ENCODE measurements at places on chromosomes 5 and 9.

DNA sequence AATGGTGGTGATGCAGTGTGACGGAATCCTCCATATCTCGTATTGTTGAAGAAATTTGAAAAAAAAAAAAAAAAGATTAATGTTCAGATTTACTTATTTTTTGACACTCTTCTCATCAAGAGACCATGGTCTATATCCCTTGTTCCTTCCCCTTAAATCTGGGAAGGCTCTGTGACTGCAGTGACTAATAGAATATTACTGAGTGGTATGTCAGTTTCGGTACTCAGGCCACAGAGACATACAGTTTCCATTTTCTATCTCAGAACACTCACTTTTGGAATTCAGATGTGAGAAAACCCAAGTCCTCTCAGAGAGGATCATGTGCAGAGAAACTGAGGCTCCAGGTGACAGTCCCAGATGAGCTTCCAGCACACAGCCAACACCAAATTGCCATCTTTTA, 1193.5 kb downstream of the DTWD2 start:
- DNase-seq, result no peak

GRCh38 chr5:90144625-90145327, 264.8 kb downstream of the CETN3 start:
- DNase-seq, result peak; percentile 28

DNA sequence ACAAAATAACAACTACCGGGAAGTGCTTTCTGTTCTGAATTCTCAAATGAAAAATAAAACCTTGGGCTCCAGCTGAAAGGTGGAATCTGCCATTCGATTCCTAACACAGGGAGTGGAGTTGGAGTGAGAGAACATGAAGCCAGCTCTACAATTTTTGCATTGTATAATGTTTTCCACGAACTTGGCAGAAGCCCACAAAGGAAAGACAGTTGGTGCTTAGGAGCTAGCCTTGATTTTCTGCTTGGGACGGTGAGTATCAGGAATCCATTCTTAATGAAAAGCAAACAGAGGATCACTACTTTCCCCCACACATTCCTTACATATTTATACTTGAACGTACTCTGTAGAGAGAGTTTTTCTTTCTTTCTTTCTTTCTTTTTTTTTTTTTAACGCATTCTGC, 74.2 kb upstream of the FBXL7 start:
- DNase-seq, result peak; percentile 9

- DNase-seq, result no peak
These were observed 466 bp downstream of the SMC2 start for GRCh38 chr9:104094534-104095015.

- no peak for DNase-seq
These were observed 1.2 kb downstream of the RNF14 start for GRCh38 chr5:141969783-141970771.

- no peak for DNase-seq
These were observed 1.5 kb downstream of the FAM78A start for GRCh38 chr9:131274674-131275331.

DNA sequence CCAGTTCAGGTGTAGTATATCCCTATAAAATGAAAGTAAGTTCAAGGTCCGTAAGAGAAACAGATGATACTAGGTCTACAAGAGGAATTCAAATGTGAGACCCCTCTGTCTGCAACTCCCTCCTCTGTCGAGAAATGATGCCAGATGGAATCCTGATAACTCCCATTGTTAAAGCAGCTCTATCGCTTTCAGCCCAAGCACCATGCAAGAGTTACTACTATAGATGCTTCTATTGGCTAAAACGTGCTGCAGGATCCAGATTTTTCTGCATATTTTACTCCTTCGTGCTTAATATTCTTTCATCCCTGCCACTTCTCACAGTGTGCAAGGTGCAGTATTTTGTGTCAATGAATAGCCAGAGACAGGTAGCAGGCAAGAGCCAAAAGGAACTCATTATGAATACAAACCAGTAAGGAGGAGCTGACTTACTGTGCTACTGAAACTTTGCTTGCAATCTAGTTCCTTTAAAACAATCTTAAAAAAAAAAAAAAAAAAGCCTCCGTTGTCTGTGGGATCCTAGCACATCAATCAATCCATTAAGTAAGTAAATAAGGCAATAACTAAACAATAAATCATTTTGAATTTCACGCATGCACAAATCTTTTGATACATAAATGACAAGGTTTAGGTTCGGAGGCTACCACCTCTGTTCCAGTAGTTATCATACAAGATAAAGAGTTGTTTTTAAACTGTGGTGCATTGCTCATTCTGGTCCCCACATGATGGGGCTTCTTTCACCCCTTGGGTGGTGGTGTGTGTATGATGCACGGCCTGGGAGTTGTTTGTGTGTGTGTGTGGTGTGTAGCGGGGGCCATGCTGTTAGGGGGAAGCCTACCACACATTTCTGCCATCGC, 151.1 kb upstream of the MPDZ start:
- no peak for DNase-seq

- no peak for DNase-seq
These were observed 88.3 kb downstream of the NNT start for GRCh38 chr5:43691275-43691674.

- no peak for DNase-seq
These were observed 11.2 kb upstream of the CCDC152 start for GRCh38 chr5:42745426-42745825.

- DNase-seq, result no peak
These were observed 205.6 kb upstream of the ZNF608 start for GRCh38 chr5:124952079-124952478.

DNA sequence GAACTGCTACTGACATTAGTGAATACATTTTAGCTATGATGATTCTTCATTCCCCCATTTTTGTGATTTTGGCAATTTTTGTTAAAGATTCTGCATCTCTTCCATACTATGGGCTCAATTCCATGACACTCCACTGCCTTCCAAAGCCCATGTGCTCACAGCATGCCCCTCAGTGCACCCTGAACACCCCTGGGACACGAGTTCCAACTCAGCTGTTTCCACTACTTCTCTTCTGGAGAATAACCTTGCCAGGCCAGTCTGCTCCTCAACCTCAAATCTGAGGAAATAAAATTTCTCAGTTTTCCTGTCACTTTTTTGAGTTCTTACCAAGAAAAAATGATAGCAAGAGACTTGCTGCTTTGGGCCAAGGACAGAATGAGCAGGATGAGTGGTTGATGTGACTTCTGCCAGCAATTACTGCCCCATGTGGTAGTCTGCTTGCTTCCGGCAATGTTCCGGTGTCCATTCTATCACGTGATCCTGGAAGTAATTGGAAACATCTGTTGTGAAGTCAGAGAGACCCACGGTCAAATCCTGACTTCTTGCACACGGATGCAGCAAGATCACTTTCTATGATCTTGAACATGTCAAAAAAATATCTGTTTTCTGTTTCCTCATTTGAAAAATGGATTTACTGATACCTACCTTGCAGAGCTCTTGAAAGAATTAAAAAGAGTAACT, 58.3 kb downstream of the EGFLAM start:
- no peak for DNase-seq

DNA sequence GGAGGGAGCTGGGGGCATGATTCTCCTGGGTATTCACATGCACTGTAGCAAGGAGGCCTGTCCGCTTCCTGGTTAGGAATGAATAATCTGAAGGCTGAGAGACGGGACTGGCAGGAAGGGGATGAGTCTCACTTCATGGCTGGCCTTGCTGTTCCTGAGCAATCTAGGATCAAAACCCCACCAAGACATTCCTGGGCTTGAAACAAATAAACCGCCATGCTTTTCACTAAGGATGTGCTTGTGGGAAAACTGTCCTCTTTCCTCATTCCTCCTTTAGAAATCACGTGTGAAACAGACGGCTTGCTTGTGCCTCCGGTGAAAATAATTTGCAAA, 132.8 kb downstream of the MACROH2A1 start:
- DNase-seq, result no peak

- DNase-seq, result no peak
These were observed 29.0 kb upstream of the PAPPA start for GRCh38 chr9:116124472-116125040.

- no peak for DNase-seq
These were observed 180.2 kb downstream of the TRPM3 start for GRCh38 chr9:70941191-70941590.

DNA sequence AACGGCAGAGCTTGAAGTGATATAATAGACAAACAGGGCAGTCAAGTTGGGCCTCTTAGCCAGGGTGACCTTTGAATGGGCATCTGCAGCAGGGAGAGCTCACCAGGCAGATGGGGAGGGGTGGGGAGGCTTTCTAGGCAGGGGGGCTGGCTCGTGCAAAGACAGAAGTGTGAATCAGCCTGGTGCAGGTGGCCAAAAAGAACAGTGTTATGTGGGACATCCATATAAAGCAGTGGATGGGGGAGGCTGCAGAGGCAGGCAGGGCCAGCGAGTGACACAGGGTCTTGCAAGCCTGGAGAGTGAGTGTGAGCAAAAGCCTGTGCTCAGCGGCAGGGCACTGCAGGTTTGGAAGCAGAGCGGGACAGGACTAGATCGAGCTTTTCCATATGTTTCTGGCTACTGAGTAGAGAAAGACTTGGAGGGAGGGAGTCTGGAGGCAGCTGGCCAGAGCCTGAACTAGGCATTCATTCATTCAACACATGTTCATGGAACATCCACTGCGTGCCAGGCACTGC, 14.2 kb upstream of the TTLL11 start:
- DNase-seq, result no peak

GRCh38 chr9:121972501-121972981, 120.6 kb downstream of the TTLL11 start:
- DNase-seq, result no peak

GRCh38 chr5:10307206-10308148, at the start of gene CMBL:
TSS of gene CMBL (minus strand) at chr5:10307902. CDS start at chr5:10290762, 17,140 bp downstream.
- DNase-seq, result no peak

- peak; percentile 68 for DNase-seq
These were observed 51.9 kb upstream of the ZSWIM6 start for GRCh38 chr5:61280205-61280604.

DNA sequence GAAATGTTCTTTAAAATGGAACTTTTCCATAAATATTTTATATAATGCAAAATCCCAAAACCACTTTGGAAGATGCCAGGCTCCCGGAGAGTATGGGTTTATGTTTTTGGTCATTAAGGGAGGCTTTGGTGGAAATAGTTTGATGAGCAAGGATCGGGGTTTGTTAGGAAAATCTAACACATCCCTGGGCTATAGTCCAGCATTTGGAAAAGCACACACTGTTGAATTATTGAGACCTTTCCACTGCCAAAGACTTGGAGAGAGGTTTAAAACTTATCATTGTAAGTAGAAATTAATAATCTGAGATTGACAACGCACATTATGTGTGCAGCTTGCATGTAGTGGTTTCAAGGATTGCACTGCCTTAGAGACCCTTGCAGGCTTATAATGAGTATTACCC, 156.3 kb downstream of the PARP8 start:
- no peak for DNase-seq

- DNase-seq, result no peak
These were observed 3.6 kb downstream of the SYNPO start for GRCh38 chr5:150644058-150644457.

GRCh38 chr9:136980669-136981478, 1.9 kb upstream of the LCNL1 start:
- no peak for DNase-seq

GRCh38 chr9:22469928-22470544, 23.4 kb downstream of the DMRTA1 start:
- no peak for DNase-seq

DNA sequence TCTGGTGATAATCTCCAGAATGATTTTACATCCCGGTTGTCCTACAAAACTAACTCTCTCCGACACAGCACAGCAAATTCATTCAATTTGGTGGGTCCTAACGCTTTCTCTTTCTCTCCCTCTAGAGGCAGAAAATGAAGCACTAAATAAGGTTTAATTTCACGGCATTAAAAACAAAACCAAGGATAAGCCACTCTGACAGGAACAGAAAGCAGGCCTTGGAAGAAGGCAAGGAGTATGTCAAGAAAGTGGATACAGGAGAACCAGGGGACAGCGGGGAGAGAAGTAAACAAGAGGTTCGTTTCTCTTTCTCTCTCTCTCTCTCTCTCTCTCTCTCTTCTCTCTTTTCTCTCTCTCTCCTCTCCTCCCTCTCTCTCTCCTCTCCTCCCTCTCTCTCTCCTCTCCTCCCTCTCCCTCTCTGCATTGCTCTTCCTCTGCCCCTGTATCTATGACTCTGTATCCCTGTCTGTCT, 49.8 kb downstream of the EBF1 start:
- DNase-seq, result no peak

- no peak for DNase-seq
These were observed 47.3 kb downstream of the SH3TC2 start for GRCh38 chr5:149015561-149015960.

GRCh38 chr5:136031711-136032110, 2.9 kb downstream of the TGFBI start:
- DNase-seq, result no peak

DNA sequence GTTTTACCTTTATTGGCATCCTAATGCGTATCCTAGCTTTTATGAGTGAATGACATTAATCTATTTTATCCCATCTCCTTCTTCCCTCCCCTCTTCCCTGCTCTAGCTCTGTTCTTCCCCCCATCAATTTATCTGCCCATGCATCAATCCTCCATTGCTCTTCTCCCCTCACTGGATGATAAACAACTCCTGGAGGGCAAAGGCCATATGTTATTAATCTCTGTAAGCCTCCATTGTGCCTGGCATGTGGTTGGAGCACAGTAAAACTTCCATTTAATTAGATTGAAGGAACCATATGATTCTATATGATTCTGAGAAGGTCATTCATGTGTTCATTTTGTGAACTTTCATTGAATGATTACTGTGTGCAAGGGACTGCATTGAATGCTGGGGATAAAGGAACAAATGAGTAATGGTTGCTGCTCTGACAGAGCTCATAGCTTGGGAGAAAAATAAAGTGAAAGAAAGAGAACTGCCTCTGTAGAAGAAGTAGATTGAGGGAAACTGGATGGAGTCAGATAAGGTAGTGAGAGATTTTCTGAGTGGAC, 85.0 kb downstream of the MEGF10 start:
- no peak for DNase-seq

DNA sequence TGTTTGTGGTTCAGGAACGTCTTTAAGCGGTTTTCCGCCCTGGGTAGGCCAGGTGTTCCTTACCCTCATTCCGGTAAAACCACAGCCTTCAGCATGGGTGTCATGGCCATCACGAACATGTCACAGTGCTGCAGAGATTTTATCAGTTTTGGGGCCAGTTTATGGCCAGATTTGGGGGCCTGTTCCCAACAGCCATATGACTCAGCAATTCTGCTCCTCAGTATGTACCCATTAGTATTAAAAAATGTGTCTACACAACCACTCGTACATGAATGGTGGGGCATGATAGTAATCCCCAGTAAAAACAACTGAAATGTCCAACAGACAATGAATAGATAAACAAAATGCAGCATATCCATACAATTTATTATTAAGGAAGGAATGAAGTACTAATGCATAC, 51.9 kb upstream of the TTC23L start:
- DNase-seq, result no peak

- no peak for DNase-seq
These were observed 11.1 kb upstream of the GARNL3 start for GRCh38 chr9:127253446-127253845.

DNA sequence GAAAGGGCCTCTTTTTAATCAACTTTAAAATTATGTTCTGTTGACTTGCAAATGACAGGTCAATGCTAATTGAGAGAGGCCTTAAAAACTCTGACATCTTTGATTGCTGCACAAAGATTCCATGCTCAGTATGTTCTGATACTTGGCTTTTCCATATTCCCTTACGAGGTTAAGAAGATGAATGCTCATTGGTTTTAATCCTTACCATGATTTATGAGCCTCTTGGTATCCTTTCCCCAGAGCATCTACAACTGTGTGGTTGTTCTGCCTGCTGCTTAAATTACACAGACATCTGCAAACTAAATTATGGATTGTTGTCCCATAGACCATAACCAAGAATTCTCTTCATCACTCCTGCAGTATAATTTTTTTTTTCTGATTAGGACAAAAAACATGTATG, 352.6 kb downstream of the CDH12 start:
- DNase-seq, result no peak

Measured in non-pigmented ciliary epithelial cell (primary cell).